ENCODE measurements at places on chromosomes 12 and 14.
A peak's percentile ranks its signal among the peaks of the same experiment; 100 is the strongest.

- no peak for DNase-seq
These were observed 747.6 kb upstream of the LRFN5 start for GRCh38 chr14:40859055-40859454.

GRCh38 chr12:119239040-119239439, 60.3 kb downstream of the HSPB8 start:
- no peak for DNase-seq

DNA sequence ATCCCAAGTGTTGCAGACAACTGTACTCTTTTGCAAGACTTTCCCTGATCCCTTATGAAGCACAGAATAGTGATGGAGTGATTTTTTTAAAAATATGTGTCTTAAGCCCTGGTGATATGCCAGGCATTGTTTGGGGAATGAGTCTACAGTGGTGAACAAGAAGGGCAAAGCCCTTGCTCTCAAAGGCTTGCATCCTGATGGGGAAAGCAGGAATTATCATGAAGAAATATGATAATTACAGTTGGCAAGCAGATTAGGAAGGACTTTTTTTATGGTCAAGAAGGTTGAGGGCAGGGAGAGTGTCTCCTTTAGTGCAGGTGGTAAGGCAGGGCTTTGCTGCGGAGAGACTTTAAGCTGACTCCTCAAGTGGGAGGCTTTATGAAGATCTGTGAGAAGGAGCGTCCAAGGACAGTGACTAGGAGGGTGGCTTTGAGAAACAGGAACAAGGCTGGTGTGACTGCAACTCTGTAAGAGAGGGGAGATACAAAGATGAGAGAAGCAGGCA, 100.2 kb downstream of the SYNE2 start:
- DNase-seq, result no peak

GRCh38 chr12:28243310-28243633, 53.0 kb downstream of the CCDC91 start:
- DNase-seq, result no peak

DNA sequence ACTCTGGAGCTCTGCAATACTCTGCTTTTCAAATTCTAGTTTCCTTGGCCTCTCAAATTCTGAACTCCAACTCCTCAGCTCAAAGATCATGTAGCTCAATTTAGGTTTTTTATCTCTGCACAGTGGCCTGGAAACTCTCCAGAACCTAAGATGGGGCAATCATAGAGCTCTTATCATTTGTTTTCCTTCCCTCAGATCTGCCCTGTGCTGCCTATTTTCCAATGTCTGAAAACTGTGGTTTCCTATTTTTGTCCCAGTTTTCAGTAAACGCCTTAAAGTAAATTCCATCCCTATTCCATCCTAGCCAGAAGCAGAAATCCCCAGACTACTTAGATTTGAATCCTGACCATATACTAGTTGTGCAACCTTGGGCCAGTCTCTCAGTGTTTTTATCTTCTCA, 73.2 kb downstream of the CEP83 start:
- no peak for DNase-seq

GRCh38 chr12:83261998-83262397, 575.3 kb downstream of the TMTC2 start:
- DNase-seq, result no peak

- no peak for DNase-seq
These were observed 38.2 kb downstream of the RASSF8 start for GRCh38 chr12:25996677-25997076.

- DNase-seq, result no peak
These were observed 82.7 kb downstream of the LGMN start for GRCh38 chr14:92665661-92666110.

- no peak for DNase-seq
These were observed 12.4 kb downstream of the FBRSL1 start for GRCh38 chr12:132502149-132502881.

DNA sequence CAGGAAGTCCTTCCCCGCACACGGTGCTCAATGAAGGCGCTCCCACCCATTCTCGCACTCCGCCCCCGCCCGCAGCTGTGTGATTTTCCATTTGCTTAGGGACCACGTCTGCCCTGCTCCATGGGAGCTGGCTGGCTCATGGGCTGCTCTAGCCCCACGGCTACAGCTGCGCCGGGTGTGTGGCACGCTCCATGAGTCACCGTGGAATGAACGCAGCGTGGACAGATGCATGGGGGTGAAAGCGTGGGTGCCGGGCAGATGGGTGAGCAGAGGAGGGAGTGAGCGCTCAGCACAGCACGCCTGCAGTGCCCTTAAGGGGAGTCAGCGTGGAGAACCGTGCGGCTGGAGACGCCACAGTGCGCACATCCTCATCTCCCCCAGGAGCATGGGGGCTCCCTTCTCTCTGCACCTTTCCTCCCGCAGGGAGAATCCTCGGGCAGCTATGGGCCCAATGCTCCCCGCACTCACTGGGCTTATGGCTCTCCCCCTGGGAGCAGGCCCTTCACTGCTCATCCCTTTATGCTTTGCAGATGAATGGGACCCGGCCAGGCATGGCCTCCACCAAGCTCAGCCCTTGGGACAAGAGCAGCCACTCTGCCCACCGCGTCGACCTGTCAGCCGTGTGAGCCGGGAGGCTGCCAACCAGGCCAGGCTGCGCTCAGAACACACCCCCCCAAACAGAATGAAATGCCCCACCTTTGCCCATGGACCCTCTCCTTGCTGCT, 185.1 kb downstream of the ADGRD1 start:
- no peak for DNase-seq

DNA sequence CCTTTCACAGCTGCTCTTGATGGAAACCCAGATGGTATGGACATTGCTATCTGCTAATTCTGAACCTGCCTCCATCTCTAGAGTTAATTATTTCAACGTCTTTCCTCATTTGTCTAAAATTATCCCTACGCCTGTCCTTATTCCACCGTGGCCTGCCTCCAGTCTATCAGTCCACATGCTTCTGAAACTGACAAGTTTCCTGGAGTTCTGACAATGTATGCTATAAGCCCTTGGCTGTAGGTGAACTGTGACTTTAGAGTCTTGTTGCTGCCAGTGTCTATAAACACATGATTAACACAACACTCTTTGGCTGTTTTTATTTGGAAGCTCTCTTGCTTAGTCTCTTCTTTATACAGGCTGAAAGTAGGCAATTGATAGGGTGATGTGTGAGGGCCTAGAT, 1052.9 kb downstream of the TMTC2 start:
- DNase-seq, result no peak

DNA sequence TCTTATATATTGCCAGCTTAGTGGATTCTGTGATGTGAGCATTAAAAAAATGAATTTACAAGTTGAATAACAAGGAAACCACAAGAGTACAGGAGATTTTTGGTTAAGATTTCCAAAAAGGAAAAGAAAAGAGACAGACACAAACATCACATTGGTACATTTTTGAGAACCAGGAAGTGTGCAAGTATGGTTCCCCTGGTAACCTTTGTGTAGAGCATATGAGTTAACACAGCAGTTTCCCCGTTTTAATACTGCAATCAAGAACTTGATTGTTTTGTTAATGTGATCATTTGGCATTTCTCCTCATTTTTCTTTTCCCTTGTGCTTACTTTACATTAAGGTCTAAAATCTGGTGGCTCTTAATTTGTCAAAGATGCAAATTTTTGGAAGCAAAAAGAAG, 490.4 kb upstream of the ATP2B1 start:
- no peak for DNase-seq

DNA sequence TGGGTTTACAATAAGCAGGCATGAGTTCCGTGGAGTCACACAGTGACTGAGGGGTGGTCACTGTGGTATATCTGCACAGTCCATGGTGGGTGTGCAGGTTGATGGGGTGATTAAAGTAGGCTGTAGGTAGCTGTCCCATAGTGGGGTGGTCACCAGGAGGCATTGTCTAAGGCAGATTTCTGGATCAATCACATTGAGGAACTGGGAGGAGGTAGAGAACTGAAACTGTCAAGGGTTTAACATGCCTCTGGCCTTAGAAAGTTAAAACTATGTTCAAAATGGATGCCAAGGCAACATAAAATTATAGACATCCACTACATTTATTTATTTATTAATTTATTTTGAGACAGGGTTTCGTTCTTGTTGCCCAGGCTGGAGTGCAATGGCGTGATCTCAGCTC, 8.3 kb downstream of the ADCK1 start:
- DNase-seq, result no peak

DNA sequence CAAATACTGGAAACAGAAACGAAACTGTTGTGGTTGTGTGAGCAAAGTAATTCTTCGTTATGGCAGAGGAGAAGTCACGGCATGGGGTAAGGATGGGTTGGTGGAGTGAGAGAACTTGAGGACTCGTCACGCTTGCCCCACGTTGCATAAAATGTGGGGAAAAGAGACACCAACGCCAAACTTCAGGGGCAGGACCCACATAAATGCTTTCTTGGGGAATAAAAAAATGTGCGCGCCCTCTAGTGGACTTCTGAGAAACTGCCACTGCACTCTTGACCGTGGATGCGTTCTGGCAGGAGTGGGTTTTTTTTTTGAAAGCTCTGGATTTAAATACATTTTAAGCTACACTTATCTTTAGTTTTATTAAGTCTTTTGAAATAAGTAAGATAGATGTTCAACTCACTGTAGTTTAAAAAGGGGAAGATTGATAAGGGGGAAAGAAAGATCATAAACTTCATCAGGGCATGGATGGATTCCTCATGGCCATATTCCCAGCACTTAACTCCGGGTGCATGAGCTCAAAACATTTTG, 4.1 kb upstream of the IGF1 start:
- peak; percentile 36 for DNase-seq

- DNase-seq, result no peak
These were observed 422.9 kb downstream of the SNAPC1 start for GRCh38 chr14:62185078-62185477.

DNA sequence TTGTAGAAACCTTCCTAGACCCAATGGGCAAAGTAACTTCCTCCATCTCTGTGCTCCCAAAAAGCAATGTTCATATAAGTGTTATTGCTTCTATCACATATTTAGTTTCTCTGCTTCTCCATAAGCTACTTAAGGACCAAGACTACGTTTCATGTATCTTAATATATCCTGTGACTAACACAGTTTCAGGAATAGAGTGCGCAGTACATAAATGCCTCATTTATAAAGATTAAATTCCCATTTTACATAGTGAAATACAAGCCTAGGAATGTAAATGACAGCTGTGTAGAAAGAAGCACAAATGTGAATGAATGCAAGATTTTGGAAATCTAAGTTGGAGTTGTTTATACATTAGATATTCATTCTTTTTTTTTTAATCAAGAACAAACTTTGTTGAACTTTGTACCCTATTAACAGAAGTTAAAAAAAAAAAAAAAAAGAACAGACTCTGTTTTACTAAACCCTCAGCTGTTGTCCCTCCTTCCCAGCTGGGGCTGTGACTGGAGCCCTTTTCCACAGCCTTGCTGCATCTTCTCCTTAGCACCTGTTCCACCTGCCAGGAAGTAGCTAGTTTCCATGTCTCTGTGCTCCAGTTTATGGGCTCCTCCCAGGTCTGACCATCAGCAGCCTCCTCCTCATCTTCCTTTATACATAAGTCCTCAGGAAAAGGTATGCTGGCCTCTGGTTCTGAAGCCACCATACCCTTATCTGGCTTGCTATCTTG, 7.0 kb upstream of the METTL17 start:
- no peak for DNase-seq

Data from BE2C (cell line).